ENCODE measurements at places on chromosomes 2 and 18.

- no peak for DNase-seq
These were observed 62.5 kb downstream of the STK39 start for GRCh38 chr2:168184681-168185513.

- DNase-seq = no peak
These were observed 89.7 kb upstream of the ST6GAL2 start for GRCh38 chr2:106975641-106976040.

GRCh38 chr2:170843656-170844055, 27.0 kb downstream of the GAD1 start:
- no peak for DNase-seq

GRCh38 chr2:86107031-86107430, 996 bp downstream of the PTCD3 start:
- DNase-seq = no peak

DNA sequence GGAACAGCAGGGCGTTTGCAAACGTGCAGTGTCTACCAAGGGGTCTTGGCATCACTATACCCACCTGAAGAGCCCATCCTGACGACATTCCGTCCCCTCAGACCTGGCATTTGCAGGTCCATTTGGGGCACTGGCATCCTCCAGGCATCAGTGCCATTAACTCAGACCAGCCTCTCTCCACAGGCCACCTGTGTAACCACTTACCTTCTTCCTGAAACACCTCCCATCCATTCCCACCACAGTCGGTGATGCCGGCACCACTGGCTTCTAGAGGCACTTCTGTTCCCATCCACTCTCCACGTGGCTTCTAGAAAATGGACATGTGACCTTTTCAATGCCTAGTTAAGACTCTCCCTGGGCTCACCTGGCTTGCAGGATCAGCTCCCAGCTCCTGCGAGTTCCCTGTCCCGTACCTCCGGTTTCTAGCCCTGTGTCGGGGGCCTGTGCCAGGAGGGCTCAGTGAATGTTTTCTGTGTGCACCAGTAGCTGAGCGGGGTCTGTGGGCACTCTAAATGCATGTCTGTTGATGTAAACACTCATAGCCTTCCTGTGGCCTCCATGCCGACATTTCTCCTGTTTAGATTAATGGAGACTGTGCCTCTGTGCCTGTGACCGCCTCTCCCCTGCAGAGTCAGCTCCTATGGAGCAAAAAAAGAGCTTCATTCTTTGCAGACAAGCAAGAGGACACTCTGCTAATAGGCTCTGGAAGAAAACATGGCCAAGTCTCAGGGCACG, 458.0 kb upstream of the HS6ST1 start:
- no peak for DNase-seq

DNA sequence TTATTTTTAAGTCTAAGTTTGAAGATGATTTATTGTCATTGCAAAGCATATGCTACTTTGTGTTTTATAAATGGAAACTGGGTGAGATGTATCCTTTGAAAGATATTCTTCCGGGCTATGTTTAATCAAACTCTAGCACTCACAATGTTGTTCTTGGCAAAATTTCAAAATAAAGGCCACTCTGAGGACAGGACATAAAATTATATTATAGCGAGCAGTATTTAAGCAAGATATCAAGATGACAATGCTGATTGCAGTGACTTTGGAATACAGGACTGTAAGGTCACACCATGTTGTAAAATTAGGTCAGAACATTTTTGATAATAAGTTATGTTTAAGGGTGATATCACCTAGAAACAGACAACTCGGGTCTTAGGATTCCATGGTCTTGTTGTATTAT, 14.2 kb downstream of the RPRM start:
- DNase-seq = no peak

DNA sequence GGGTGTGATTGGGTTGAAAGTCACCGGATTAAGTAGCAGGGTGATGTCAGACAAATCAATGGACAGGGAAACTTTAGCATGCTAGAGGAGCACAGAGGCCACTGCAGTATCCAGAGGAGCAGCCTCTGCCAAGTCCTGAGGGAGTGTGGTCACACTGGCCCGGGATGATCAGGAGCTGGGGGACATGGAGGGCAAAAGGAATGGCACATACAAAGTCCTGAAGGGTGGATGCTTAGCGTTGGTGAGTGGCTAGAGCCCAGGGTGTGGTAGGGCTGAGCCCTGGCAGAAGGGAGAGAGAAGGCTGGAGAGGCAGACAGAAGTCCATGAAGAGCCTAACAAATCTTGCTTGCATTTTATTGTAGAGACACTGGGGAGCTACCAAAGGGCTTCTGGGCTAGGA, 58.9 kb downstream of the RHBDD1 start:
- no peak for DNase-seq

GRCh38 chr2:15579641-15580040, 12.0 kb upstream of the DDX1 start:
- DNase-seq = no peak

DNA sequence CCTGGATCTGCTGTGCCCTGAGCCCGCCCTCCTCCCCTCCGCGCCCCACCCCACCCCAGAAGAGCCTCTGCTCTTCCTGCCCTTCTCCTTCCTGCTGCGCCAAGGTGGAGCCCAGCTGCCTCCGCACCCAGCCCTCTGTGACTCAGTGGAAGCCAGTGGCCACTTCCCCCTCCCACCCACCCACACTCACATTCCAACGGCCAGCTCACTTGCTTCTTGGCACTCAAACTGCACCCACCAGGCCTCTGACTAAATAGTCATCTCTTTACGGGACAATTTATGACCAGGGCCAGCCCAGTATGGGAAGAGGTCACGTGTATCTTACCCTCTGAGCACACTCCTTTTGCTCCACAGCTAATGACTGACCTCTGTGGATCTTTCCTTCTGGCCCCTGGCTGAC, 150.4 kb upstream of the SLC1A4 start:
- DNase-seq = no peak

DNA sequence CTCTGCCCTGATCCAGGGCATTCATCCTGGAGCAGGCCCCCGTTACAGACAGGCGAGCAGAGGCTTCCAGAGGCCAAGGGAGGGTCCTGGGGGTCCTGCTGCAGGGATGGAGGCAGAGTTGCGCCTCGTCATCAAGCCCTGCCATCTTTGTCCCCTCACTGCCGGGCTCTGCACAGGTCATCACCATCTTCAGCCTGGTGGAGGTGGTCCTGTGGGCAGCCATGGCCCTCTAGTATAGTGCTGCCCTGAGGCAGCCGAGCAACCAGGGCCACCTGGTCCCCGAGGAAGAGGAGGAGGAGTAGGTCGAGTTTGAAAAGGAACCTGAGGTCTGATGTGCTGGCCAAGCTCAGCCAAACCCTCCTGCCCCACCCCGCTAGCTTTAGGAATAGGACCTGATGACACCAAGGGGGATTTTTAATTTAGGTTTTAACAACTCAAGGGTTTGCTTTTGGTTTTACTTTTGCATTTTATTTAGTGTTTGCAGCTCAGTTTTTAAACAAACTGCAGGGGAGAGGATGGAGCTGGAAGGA, 8.8 kb upstream of the ALPI start:
- no peak for DNase-seq

GRCh38 chr2:160838691-160839090, 321.5 kb upstream of the TANK start:
- DNase-seq = no peak

Data from NCI-H187 (cell line).